ENCODE measurements at places on chromosomes 7 and 10. TPM values are rescaled to one million over a fixed set of nuclear protein-coding genes. Genes with fewer than 3 reads are reported as not detected.

DNA sequence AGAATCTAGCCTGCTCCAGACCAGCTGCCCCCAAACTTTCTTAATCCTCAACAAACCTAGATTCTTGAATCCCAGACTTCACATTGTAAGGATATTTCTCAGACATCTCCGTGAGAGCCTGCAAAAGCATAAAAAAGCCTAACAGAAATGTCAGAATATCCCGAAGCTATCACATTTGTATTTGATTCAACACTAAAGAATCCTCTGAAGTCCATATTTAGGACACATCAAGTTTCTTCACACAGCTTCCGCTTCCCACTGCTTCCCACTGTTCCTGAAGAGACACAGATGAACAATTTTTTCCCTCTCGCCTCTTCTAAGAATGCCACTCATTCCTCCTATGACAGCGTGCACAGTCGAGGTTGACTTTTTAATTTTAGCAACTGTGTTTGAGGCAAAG lies 396.2 kb upstream of the IGFBP3 start:
- DNase-seq, result no peak

- DNase-seq, result no peak
Observed at GRCh38 chr7:83751217-83751616, 102.3 kb upstream of the SEMA3E start.

DNA sequence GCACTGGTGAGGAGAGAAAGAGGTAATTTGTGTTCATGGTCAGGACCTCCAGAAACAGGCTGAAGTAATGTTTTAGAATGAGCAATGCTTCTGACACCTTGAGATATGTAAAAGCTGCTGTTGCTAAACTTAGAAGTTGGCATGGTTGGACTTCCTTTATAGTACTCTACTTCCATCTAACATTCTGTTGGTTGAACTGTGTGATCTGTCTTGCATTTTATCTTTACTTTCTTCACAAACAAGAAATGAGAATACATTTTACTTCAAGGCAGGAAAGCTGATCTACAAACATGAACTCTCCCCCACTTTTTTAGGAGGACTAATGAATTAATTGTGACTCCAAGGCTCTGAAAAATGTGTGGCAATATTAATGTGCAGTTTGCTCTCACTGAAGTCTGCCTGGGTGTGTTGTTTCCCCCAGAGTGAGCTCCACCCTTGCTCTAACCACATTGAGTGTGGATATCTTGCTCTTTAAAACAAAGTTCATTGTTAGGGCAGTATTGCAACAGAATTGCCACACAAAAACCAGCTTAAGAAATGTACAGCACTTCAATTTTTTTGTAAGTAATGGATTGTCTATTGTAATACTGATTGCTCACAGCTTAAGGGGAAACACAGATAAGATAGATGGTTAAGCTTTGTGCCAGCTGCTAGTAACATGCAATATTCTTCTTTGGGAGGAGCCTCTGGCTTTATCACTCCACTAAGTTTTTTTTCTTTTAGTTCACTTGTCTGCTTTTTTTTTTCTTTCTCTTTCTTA lies 69.0 kb downstream of the ADD3 start:
- peak; percentile 90 for DNase-seq

GRCh38 chr7:6251653-6252052 lies 20.8 kb downstream of the CYTH3 start:
- no peak for DNase-seq

GRCh38 chr10:31607481-31607880 lies 288.5 kb downstream of the ZEB1 start:
- no peak for DNase-seq

The NPTX2 gene
- 1.4 TPM for total RNA-seq

The PYROXD2 gene
- total RNA-seq, result 3.5 TPM

DNA sequence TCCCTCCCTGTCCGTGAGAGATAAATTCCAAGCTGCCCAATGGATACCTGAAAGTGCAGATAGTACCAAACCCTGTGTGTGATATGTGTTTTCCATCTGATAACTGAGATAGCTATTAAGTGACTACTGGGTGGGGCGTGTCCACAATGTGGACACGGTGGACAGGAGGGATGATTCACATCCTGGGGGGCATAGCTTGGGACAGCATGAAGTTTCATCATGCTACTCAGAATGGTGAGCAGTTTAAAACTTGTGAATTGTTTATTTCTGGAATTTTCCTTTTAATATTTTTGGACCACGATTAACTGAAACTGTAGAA lies 158.6 kb downstream of the CREB5 start:
- no peak for DNase-seq

The LLCFC1 gene
- not detected for total RNA-seq
